Spinal cord (tissue), 10 donors: ENCODE measurements at places on chromosomes 2 and 18. TPM values are rescaled to one million over a fixed set of nuclear protein-coding genes. Genes with fewer than 3 reads are reported as not detected.

DNA sequence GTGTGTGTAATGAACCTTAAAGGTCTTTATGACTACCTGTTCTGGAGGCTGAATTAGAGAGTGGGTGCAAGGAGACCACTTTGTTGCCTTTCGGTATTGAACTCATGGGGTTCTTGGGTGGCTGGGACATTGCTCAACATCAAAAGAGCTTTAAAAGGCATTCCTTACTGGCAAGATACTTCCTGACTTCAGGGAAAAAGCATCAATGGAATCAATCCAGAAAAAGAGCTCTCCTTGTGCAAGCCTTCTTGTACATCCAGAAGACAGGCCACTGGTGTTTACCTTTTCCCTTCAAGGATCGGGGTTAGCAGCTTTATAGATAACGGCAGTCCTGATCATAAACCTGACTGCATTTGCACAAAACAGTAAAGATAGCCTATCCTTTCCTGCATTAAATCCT is 9.5 kb downstream of the PNO1 start:
- DNase-seq = no peak

DNA sequence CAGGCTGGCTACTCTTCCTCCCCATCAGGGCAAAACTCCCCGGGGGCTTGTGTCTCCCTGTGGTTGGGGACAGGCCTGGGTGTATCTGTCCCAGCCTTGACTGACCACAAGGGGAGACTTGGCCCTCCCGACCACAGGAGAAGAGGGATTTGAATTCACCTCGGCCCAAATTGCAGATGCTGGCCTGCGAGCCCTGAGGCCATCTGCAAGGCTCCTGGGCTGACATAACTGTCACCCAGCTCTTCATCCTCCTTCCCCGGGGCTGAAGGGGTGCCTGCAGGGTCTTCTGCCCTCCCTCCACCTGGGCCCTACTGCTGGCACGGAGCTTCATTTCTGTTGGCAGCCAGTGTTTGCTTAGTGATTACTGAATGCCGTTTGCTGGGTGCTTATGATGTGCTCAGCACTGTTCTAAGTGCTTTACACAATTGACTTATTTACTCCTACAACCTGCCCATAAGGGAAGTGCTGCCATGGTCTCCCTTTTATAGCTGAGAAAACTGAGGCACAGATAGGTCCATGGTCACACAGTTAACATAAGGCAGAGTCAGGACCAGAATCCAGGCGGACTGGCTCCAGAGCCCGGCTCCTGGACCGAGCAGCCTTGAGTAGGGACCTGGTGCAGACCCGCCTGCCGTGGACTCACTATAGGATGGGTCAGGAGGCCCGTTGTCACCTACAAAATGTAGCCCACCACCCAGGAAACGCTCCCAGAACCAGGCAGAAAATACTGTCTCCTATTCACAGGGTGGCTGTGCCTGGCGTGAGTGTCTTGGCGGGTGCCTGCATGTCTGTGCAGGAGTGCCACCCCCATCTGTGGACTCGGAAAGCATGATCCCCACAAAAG is 18.9 kb downstream of the STEAP3 start:
- DNase-seq = no peak

DNA sequence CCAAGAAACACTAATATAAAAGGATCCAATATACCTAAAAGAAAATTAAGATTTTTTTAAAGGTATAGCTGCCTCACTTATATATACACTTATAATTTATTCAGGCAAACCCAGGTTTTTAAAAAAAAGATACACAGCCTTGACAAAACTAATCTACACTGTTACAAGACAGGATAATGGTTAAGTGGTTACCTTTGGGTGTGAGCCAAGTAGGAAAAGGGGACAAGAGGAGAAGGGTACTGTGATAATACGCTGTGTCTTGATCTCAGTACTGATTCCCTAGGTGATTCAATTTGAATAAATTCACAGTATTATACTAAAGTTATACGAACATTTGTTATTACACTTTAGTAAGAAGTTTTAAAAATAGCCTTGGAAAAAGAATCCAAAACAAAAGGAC is 30.6 kb downstream of the KLHL41 start:
- no peak for DNase-seq

- DNase-seq = no peak
Observed at GRCh38 chr2:217396165-217396564, 536.3 kb upstream of the TNP1 start.

- no peak for DNase-seq
Observed at GRCh38 chr2:234395891-234396420, 100.9 kb downstream of the ARL4C start.

Gene GLI2
- 9.5 TPM for polyA plus RNA-seq

Gene MTIF2
- polyA plus RNA-seq = 19.8 TPM

Gene SLC9A2
- polyA plus RNA-seq = 1.2 TPM

Gene ATF2
- 55.0 TPM for polyA plus RNA-seq
